ENCODE measurements at places on chromosomes 1 and 21. TPM values are rescaled to one million over a fixed set of nuclear protein-coding genes. Genes with fewer than 3 reads are reported as not detected.

The TENT5C gene
- 0.03 TPM for total RNA-seq

The CASQ1 gene
- not detected for total RNA-seq

The RNU11 gene
- not detected for total RNA-seq

The DCST2 gene
- 0.46 TPM for total RNA-seq

The PAPPA2 gene
- total RNA-seq = not detected

The ZNF670 gene
- total RNA-seq = 3.5 TPM

The DHRS3 gene
- 54.9 TPM for total RNA-seq

The WRAP73 gene
- 20.7 TPM for total RNA-seq

The LORICRIN gene
- not detected for total RNA-seq
